ENCODE measurements at places on chromosomes 7 and 10.
A peak's percentile ranks its signal among the peaks of the same experiment; 100 is the strongest.

GRCh38 chr10:49079499-49079898, 35.8 kb downstream of the VSTM4 start:
- DNase-seq = no peak

DNA sequence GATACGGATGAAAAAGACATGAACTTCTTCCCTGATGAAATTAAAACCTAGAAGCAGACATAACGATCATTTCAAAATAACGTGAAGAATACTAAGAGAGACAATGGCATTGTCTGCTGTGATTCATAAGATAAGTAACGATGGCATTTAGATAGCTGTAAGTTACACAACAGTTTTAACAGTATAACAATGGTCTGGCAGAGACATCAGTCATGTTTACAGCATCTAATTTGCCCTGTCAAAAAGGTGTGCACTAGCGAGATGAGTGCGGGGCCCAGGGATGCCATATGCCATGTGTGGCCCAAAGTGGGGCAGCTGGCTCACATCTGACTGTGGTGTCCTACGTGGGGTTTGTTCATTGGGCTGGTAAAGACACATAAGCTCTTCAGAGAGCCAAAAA, 55.7 kb upstream of the RHEB start:
- no peak for DNase-seq

- no peak for DNase-seq
Observed at GRCh38 chr7:107234436-107234835, 65.6 kb downstream of the HBP1 start.

DNA sequence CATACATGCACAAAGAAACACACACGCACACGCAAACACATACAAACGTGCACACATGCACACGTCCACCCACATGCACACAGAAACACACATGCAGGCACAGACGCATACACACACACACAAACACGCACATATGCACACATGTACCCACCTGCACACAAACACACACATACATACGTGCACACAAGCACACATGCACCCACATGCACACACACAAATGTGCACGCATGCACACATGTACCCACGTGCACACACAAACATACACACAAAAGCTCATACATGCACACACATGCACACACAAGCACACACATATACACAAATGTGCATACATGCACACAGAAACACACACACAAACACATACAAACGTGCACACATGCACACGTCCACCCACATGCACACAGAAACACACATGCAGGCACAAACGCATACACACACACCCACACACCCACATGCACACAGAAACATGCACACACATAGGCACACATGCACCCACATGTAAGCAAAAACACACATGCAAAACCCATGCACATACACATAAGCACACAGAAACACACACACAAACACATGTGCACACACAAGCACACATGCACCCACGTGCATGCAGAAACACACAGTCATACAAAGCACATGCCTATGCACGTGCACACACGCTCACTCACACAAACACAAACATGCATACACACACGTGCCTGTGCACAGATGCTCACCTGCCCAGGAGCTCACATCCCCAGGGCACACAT, 44.8 kb downstream of the FOXL3 start:
- DNase-seq = no peak

DNA sequence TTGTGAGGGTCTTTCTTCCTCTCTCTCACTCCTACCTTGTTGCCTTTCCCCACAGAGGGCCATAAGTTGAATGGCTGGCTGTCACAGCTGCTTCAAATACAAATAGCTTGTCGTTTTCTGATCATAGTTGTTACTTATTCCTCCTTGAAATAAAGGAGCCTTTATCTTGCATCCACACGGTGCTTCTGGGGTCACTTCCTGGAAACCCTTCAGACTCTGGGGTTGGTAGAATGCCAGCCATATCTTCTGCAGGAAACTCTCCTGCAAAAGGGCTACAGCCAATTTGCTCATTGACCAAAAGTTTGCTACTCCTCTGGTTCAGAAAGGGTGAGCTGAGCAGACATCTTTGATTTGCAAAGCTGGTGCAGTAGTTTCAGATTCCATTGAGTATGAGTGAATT, 70.4 kb downstream of the FAM185A start:
- no peak for DNase-seq

DNA sequence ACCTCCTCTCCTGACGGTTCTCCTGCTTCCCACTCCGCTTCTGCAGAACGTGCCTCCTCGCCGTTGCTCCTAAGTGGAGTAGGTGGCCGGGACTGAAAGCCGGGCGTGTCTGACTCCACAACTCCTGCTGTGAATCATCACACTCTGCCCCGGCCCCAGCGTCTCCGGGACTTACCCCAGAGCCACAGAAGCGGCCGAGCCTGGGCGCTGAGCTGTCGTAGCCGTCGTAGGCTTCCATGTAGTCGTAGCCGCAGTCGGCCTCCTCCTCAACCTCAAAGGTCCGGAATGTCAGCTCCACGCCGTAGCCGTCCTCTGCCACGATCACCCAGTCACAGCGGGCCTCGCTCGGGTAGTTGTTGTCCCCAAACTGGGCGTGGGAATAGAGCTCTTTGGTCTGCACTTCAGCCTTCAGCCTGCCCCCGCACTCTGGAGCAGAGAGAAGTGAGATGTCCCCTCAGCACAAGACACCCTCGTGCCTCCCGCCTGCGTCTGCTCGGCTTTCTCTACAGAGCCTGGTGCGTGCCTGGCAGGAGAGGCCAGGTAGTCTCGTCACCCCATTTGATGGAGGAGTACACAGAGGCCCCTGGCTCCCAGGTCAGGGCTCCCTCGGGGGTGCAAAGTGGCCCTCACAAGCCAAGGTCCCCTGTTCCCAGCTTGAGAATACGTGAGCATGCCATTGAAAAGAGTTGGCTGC, 11.2 kb upstream of the OPALIN start:
- peak; percentile 23 for DNase-seq

Measured in fibroblast of mammary gland (primary cell).